ENCODE measurements at places on chromosomes 2 and 18.

- no peak for DNase-seq
These were observed 77.1 kb upstream of the EPHA4 start for GRCh38 chr2:221649051-221649775.

- peak; percentile 56 for DNase-seq
These were observed 112.4 kb upstream of the ZNF236 start for GRCh38 chr18:76709659-76710645.

- no peak for DNase-seq
These were observed 42.6 kb downstream of the SESTD1 start for GRCh38 chr2:179222076-179222475.

DNA sequence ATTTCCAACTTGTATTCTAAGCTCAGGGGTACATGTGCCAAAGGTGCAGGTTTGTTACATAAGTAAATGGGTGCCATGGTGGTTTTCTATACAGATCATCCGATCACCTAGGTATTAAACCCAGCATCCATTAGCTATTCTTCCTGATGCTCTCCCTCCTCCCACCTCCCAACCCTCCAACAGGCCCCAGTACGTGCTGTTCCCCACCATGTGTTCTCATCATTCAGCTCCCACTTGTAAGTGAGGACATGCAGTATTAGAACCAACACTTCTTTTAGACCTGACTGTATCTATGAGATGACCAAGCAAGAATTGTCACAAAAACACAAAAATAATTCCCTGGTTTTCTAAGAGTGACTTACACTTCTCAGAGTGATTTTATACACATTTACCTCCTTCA lies 83.0 kb downstream of the VIT start:
- DNase-seq = no peak

DNA sequence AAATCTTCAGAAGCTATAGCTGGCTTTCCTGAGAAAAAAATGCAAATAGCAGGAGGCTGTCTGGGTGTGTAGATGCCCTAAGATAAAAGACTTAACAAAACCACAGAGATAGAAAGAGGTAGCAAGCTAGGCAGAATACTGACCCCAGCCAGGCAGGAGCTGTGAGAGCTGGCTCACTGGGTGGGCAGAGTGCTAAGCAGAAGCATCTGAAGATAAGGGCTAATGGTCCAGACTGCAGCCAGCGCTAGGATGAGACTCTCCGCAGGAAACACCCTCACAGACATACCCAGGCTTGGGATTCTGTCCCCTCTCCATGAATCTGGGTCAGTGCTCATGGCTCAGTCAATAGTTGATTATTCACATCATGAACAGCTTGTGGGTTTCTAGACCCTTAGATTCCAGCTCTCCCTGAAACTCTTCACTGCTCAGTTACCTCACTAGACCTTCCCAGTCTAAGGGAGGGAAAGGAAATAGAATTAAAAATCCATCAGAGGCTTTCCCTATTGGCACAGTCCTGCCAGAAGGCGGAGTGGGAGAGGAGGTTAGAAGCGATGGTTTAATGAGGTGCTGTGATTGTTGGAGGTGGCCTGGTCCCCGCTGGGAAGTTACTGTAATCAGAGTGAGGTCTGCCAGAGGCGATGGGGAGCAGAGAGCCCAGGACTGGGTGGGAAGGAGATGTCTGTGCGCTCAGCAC lies 21.4 kb upstream of the CCBE1 start:
- no peak for DNase-seq

Data from GM18507 (cell line).